ENCODE measurements at places on chromosomes 13 and 19.

GRCh38 chr19:18939922-18940768, 872 bp downstream of the HOMER3 start:
- no peaks in the 10 kb centered on the region for H3K4me1 ChIP-seq
- H3K36me3 ChIP-seq, result peaks cover 38% of the 10 kb centered on the region
- peak overlapping the region; percentile 88 for H3K27ac ChIP-seq
- peak overlapping the region; percentile 96 for H3K4me3 ChIP-seq
- DNase-seq, result no peak
- H3K27me3 ChIP-seq, result no peaks in the 10 kb centered on the region

- no peaks in the 10 kb centered on the region for H3K36me3 ChIP-seq
- no peak overlapping the region for H3K27ac ChIP-seq
- no peaks in the 10 kb centered on the region for H3K27me3 ChIP-seq
- no peak for DNase-seq
- H3K4me1 ChIP-seq, result no peaks in the 10 kb centered on the region
- no peak overlapping the region for H3K4me3 ChIP-seq
Observed at GRCh38 chr19:38888876-38889275, 10.5 kb downstream of the SIRT2 start.

DNA sequence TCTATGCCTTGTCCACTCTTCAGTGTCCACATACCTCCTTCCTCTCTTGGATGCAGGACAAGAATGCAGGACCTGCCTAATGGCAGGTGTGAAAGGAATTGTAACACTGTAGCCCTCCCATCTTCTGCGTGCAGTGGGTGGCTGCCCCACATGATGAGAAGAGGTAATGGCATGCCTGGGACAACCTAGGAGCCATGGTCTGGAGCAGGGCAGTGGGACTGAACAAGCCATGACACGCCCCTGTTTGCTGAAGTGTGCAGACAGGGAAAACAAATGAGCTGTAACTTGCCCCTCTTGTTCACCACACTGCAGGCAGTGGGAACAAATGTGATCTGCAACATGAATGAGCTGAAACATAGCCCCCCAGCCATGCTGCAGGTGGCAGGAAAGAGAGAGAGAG, 192.2 kb downstream of the PCDH17 start:
- DNase-seq, result no peak
- no peaks in the 10 kb centered on the region for H3K36me3 ChIP-seq
- no peaks in the 10 kb centered on the region for H3K27me3 ChIP-seq
- no peaks in the 10 kb centered on the region for H3K4me1 ChIP-seq

DNA sequence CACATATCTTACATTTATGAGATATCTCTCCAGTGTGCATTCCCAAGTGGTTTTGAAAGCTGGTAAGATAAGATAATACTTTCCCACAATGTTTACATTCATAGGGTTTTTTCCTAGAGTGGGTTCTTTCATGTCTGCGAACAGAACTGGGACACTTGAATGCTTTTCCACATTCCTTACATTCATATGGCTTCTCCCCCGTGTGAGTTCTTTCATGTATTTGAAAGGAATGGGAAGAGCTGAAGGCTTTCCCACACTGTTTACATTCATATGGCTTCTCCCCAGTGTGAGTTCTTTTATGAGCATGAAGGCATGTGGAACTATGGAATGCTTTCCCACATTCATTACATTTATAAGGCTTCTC, 19.7 kb downstream of the ZNF433 start:
- no peaks in the 10 kb centered on the region for H3K4me1 ChIP-seq
- H3K4me3 ChIP-seq, result no peak overlapping the region
- no peak overlapping the region for H3K27ac ChIP-seq
- no peaks in the 10 kb centered on the region for H3K27me3 ChIP-seq
- H3K36me3 ChIP-seq, result peaks cover 45% of the 10 kb centered on the region
- DNase-seq, result no peak

GRCh38 chr13:64471916-64472315, 2758.2 kb downstream of the PCDH9 start:
- no peak for DNase-seq
- no peaks in the 10 kb centered on the region for H3K27me3 ChIP-seq
- no peaks in the 10 kb centered on the region for H3K36me3 ChIP-seq

- H3K4me1 ChIP-seq, result no peaks in the 10 kb centered on the region
- no peaks in the 10 kb centered on the region for H3K36me3 ChIP-seq
- DNase-seq, result no peak
- no peaks in the 10 kb centered on the region for H3K27me3 ChIP-seq
Observed at GRCh38 chr13:80215368-80215767, 125.6 kb downstream of the SPRY2 start.

- H3K36me3 ChIP-seq, result no peaks in the 10 kb centered on the region
- H3K4me1 ChIP-seq, result no peaks in the 10 kb centered on the region
Observed at GRCh38 chr13:39232401-39232980, 194.2 kb downstream of the NHLRC3 start.

DNA sequence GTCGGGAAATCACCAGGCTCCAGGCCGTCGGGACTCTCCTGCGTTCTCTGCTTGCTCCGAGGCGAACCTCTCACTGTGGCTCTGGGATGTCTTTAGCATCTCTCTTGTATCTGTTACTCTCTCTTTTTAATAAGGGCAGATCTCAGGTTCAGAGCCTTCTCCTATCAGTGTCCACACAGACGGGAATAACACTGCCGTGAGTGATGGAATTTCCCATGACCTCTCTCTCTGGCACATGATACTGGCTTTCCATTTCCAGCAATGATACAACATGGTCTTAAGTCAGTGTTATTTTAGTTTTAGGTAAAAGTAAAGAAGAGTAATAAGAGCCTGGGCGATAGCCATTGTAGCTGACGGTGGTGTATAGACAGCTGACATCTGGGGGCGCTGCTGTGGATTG, 9.3 kb downstream of the ZNF444 start:
- H3K4me3 ChIP-seq, result no peak overlapping the region
- no peak for DNase-seq
- peaks cover 12% of the 10 kb centered on the region for H3K36me3 ChIP-seq

GRCh38 chr13:35475960-35476943, at the start of gene MAB21L1:
TSS of gene MAB21L1 (minus strand) at chr13:35476689. CDS start at chr13:35476138, 551 bp downstream.
- peak within 1 kb of the TSS; percentile 37 for H3K4me3 ChIP-seq
- H3K36me3 ChIP-seq, result no peaks in the 10 kb centered on the region
- H3K27ac ChIP-seq, result peak within 1 kb of the TSS; percentile 5
- no peak for DNase-seq
- H3K4me1 ChIP-seq, result peaks cover 4% of the 10 kb centered on the region

DNA sequence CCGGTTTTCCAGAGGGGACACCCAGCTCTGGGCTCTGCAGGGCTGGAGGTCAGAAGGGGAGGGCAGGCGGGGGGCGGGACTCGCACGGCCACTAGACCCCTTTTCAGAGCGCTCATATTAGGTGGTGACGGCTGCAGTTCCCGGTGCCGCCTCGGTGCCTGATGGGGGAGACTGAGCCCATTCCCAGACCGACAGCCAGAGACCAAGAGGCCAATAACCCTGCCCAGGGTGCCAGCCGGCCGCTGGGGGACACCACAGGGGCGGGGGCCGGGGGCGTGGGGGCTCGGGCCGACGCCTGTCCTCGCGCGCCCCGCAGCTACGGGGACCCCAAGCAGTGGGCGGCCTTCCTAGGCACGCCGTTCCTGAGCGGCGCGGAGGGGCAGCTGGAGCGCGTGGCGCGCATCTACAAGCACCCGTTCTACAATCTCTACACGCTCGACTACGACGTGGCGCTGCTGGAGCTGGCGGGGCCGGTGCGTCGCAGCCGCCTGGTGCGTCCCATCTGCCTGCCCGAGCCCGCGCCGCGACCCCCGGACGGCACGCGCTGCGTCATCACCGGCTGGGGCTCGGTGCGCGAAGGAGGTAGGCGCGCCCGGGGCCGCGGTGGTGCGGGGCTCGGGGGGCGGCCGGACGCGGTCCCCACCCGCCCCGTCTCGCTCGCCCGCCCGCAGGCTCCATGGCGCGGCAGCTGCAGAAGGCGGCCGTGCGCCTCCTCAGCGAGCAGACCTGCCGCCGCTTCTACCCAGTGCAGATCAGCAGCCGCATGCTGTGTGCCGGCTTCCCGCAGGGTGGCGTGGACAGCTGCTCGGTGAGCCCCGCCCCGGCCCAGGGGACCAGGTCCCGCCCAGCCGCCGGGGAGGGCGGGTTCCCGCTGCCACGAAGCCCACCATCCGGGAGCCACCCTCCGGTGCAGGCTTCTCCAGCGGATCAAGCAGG, 2.4 kb downstream of the TIMM13 start:
- no peak overlapping the region for H3K4me3 ChIP-seq
- H3K36me3 ChIP-seq, result peaks cover 16% of the 10 kb centered on the region
- H3K4me1 ChIP-seq, result peaks cover 4% of the 10 kb centered on the region
- no peaks in the 10 kb centered on the region for H3K27me3 ChIP-seq

- no peak overlapping the region for H3K27ac ChIP-seq
- no peaks in the 10 kb centered on the region for H3K36me3 ChIP-seq
- H3K4me3 ChIP-seq, result no peak overlapping the region
Observed at GRCh38 chr13:38767506-38768265, 80.8 kb downstream of the FREM2 start.

GRCh38 chr19:4144666-4145249, 8.7 kb upstream of the CREB3L3 start:
- no peaks in the 10 kb centered on the region for H3K4me1 ChIP-seq
- H3K27me3 ChIP-seq, result no peaks in the 10 kb centered on the region
- no peak overlapping the region for H3K4me3 ChIP-seq
- no peaks in the 10 kb centered on the region for H3K36me3 ChIP-seq
- DNase-seq, result no peak

DNA sequence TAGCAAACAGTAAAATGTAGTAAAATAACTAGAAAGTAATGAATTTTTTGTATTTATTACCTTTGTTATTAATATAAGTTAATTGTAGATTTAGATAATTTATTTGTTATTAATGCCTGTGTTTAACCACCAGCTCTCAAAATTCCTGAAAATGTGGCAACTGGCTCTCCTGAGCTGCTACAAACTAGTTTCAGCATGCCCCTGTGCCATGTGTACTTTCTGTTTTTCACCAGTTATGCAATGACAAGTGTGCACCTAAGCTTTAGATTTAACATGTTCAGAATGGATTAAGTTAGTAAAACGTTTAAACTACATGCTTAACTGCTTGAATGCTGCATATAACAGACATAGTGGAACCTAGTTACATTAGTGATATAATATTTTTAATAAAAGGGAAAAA, 88.1 kb downstream of the POSTN start:
- H3K36me3 ChIP-seq, result no peaks in the 10 kb centered on the region
- no peak for DNase-seq
- no peaks in the 10 kb centered on the region for H3K4me1 ChIP-seq
- H3K27ac ChIP-seq, result no peak overlapping the region

DNA sequence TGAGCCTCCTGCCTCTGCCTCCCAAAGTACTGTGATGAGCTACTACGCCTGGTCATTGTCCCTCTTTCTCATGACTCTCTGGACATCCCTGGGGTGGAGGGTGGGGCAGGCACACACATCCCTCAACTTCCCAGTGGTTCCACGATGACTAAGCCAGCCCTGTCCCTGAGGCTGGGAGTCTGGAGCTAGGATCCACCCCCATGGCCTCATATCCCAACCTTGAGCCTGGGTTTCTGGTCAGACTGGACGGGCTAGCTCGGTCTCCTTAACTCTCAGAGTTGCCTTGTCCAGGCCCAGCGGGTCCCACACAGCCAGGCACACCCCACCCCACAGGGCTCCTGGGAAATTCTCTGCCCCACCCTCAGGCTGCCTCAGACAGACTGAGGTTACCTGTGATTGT, 19.6 kb downstream of the IER2 start:
- no peaks in the 10 kb centered on the region for H3K27me3 ChIP-seq
- H3K4me1 ChIP-seq, result peaks cover 53% of the 10 kb centered on the region
- peak; percentile 82 for DNase-seq
- H3K27ac ChIP-seq, result peak overlapping the region; percentile 99
- H3K4me3 ChIP-seq, result no peak overlapping the region

DNA sequence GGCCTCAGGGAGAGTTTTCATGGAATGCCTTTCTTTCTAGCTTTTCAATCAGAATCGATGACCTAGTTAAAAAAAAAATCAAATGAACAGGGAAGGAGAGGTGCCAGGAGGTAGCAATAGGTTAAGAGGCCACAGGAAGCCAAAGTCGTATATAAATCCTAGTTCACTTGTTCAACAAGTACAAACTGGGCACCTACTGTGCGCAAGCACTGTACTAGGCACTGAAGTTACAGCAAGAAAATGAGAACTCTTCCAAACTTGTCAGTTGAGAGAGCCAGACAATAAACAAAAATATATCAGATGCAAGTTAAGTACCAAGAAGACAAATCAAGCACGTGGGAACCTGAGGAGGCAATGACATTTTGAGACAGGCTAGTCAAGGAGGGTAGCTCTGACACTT, 6.1 kb downstream of the SUGP2 start:
- no peak overlapping the region for H3K27ac ChIP-seq
- H3K36me3 ChIP-seq, result peaks cover 90% of the 10 kb centered on the region
- H3K4me3 ChIP-seq, result no peak overlapping the region
- H3K27me3 ChIP-seq, result no peaks in the 10 kb centered on the region
- peaks cover 1% of the 10 kb centered on the region for H3K4me1 ChIP-seq
- no peak for DNase-seq

DNA sequence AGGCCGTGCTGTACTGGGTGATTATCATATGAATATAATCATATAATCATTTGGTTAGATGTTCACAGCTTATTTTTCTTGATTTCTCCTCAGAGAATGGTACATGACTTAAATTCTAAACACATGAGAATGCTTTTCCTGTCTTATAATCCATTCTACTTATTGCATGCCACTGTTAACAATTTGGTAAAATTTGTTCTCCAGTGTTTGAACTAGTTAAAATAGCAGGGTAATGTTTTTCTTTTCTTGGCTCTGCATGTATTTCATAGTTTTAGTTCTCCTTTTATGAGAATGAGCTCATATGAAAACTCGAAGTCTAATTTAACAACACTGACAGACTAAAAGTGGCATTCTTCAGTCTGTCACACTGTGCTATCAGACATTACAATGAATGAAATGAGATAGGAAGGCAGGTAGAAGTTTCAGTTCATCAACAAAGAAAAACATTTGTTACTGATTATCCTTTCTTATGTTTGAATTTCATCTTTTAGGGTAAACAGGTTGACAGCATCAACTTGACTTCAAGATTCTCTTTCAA, 10.2 kb downstream of the SPRYD7 start:
- no peaks in the 10 kb centered on the region for H3K27me3 ChIP-seq
- H3K4me1 ChIP-seq, result no peaks in the 10 kb centered on the region
- H3K4me3 ChIP-seq, result no peak overlapping the region
- H3K27ac ChIP-seq, result no peak overlapping the region
- no peak for DNase-seq
- H3K36me3 ChIP-seq, result peaks cover 82% of the 10 kb centered on the region

GRCh38 chr13:33003458-33004019, 12.7 kb upstream of the KL start:
- no peaks in the 10 kb centered on the region for H3K4me1 ChIP-seq
- no peak for DNase-seq
- H3K4me3 ChIP-seq, result no peak overlapping the region
- H3K36me3 ChIP-seq, result no peaks in the 10 kb centered on the region

GRCh38 chr19:51784109-51784785, 10.7 kb upstream of the FPR3 start:
- no peak for DNase-seq
- H3K27me3 ChIP-seq, result no peaks in the 10 kb centered on the region
- H3K4me3 ChIP-seq, result no peak overlapping the region
- H3K4me1 ChIP-seq, result no peaks in the 10 kb centered on the region
- peak overlapping the region; percentile 47 for H3K27ac ChIP-seq
